Fibroblast of mammary gland (primary cell): ENCODE measurements at places on chromosomes 3 and 15.

GRCh38 chr3:15630646-15631350 is 29.3 kb downstream of the BTD start:
- peak; percentile 77 for DNase-seq

- DNase-seq, result peak; percentile 58
These were observed 504.1 kb downstream of the NTRK3 start for GRCh38 chr15:87752250-87752951.

DNA sequence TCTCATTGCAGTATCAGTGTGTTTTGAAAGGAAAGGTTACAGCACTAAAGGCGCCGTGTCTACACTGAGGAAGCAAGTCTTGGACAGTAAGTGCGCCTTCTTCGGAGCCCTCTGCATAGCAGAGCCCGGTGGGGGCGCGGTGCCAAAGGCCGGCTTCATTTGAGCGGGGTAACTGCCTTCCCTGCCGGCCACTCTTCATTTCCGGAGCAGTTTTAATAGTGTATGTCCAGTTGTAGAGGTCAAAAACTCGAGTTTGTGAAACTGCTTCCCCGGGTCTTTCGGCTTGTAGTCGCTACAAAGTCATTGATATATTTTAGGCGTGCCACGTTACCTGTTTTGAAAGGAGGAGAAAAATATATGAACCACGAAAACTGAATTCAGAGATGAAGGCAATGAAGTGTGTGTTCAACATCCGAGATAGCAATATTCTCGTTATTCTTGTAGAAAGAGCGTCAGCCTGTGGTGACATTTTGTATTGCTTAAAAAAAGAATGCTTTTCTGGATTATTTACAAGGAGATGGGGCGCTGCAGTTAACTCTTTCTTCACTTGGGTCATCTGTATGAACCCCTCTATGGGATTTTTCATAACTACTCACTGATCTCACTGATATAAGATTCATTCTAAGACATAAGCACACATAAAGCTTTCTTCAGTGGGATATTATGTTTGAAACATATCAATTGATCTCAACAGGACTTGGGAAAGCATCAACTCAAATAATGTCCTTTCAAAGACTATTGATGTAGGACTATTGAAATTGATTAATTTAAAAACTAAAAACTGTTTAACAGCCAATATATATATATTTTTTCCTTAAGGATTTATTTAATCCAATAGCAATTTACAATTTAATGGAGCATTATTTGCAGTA is 3.0 kb downstream of the ALCAM start:
- DNase-seq, result peak; percentile 80

- DNase-seq, result no peak
These were observed 59.0 kb downstream of the MTHFS start for GRCh38 chr15:79837846-79838245.

GRCh38 chr15:98547741-98548138 is 100.6 kb upstream of the IGF1R start:
- DNase-seq, result peak; percentile 33

DNA sequence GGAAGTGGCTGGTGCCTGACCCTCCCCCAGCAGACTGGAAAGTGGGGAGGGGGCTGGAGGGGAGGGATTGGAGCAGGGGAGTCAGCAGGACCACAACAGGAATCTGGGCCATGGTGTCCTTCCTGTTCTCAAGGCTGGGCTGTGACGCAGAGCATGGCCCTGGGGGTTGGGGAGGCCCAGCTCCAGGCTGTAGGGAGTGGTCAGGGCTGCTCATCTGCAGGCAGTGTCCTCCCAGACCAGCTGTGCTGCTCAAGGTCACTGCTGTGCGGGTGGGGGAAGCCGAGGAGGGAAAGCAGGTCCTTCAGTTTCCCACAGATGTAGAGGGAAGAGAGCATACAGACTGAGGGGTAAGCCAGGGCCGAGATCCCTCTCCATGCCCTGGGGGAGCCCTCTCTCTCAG is 40.7 kb downstream of the CYP11A1 start:
- peak; percentile 35 for DNase-seq

DNA sequence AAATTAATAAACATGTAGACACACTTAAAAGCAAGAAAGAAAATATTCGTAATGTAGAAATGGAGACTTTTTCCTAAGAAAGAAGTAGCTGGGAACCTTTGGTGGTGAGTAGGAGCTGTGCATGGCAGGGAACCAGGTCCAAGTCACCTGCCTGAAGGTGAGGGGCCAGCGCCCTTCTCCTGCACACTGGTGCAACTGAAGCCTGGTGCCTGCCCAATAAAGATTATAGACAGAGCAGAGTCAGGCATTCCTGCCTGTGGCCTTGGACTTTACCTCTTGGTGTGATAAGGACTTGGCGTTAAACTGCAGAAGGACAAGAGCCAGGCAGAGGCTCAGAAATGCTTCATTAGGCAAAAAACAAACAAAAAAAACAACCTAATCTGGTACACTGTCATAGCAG is 14.2 kb downstream of the CFAP91 start:
- no peak for DNase-seq

DNA sequence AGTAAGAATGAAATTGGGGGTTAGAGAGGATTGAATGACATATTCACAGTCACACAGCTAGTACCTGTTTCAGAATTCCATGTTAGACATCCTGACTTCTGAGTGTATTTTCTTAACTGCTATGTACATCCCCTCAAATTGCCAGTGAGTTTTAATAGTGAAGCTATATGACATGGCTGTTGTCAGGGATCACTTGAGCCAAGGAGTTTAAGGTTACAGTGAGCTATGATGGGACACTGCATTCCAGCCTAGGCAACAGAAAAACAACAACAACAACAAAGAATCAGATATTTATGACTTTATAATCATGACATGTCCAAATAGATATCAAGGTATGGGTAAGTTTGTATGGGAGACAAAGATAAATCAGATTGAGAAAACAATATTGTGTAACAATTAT is 16.6 kb downstream of the PARP15 start:
- no peak for DNase-seq

- DNase-seq, result no peak
These were observed 44.4 kb upstream of the SSR3 start for GRCh38 chr3:156599089-156599874.

DNA sequence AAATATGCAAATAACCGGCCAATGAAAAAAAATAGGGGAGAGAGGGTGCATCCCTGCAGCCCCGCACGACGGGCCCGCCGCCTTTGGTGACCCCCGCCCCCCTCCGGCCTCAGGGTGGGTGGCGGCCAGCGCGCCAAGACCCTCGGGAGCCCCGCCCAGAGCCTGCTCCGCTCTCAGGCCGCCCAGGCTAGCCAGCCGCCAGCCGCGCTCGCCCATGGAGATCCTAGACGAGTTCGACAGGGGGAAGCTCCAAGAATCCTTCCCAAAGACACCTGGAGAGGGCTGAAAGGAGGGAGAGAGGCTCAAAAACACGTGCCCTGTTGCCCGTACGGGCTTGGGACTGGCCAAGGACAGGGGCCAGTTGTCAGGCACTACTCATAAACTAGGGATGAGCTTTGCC is 434.0 kb downstream of the NR2F2 start:
- DNase-seq, result no peak

DNA sequence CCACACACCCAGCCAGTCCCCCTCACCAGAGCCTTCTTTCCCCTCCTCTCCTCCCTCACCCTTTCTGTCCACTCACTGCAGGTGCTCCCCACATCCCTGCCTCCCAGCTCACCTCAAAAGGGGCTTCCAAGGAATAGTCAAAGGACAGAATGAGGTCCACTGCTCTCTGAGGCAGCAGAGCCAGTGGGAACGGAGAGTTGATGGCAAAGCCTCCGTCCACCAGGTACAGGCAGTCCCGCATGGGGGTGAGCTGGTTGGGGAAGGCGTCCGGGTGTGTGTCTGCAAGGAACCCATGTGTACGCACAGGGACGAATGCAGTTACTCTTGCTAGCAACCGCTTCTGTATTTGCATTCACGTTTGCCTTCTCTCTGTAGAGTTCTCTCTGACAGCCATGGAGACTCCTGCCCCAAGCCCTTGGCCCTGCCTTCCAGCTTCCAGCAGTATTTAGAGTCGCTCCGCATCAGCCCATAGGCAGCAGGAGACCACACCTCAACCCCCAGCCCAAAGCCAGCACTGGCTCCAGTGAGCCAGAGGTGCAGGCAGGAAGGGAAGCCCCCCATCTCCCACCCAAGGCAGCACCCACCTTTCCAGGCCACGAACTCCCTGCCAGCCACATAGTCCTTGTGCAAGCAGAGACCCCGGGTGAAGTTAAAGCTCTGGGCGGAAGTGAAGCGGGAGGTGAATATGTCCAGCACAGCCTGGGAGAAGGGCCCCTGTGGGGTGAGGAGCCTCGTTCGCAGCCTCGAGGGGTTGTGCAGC is 12.4 kb downstream of the PLA2G4F start:
- DNase-seq, result no peak

DNA sequence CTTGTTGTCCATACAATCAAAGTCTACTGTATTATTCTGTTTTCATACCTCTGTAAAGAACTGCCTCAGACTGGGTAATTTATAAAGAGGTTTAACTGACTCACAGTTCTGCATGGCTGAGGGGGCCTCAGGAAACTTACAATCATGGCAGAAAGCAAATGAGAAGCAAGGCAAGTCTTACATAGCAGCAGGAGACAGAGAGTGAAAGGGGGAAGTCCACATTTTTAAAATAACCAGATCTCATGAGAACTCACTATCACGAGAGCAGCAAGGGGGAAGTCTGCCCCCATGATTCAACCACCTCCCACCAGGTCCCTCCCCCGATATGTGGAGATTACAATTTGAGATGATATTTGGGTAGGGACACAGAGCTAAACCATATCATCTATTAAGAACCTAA is 724.6 kb upstream of the CBLB start:
- no peak for DNase-seq

DNA sequence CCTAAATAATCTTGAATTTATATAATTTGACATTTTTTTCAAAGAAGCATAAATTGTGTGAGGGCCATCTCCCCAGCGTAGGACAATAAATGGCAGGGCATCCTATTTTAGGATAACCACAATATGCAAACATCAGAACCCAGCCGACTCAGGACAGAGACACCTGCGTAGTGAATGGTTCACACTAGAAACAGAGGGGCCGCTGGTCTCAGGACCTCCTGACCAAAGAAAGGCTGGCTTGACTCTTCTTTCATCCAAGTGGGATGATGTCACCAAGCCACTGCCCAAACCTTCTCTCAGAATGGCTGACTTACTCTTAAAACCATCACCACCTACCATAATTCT is 162.1 kb downstream of the FOXP1 start:
- DNase-seq, result no peak

- DNase-seq, result no peak
These were observed 35.2 kb downstream of the PTPN23 start for GRCh38 chr3:47416041-47416440.

- DNase-seq, result peak; percentile 30
These were observed 85.1 kb downstream of the AP4E1 start for GRCh38 chr15:50993598-50993997.

DNA sequence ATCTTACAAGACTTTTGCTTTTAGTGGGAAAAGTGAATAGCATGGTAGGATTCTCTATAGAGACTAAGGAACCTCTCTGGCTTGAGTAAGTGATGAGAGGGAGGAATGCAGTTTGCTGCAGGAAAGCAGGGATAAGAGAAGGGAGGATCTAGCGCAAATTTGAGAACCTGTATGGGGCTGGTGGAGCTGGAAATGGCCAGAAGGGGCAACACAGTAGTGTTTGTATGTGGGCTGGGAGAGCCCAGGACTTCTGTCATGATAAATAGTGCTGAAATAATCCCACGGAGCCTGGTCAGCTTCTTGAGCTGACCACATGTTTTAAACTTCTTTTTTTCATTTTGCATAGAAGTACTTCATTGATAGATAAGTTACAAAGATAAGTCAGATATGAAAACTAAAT is 11.2 kb upstream of the SHC4 start:
- DNase-seq, result no peak

- no peak for DNase-seq
These were observed 306.2 kb downstream of the FOXP1 start for GRCh38 chr3:71277341-71277740.

DNA sequence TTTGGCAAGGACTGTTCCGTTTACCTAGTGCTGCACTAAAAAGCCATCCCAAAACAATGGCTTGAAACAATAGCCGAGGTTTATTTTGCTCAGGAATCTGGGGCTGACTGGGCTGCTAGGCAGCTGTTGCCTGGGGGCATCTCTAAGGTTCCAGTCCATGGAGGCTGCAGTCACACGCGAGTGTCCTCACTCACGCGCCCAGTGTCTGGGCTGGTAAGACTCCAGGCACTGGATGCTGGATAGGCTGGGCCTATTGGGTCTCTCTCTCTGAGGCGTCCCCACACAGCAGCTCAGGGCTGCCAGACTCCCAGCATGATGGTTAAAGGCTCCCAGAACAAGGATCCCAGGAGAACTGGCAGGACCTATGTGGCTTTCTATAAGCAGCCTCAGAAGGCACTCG is 34.2 kb downstream of the ALS2CL start:
- DNase-seq, result no peak

DNA sequence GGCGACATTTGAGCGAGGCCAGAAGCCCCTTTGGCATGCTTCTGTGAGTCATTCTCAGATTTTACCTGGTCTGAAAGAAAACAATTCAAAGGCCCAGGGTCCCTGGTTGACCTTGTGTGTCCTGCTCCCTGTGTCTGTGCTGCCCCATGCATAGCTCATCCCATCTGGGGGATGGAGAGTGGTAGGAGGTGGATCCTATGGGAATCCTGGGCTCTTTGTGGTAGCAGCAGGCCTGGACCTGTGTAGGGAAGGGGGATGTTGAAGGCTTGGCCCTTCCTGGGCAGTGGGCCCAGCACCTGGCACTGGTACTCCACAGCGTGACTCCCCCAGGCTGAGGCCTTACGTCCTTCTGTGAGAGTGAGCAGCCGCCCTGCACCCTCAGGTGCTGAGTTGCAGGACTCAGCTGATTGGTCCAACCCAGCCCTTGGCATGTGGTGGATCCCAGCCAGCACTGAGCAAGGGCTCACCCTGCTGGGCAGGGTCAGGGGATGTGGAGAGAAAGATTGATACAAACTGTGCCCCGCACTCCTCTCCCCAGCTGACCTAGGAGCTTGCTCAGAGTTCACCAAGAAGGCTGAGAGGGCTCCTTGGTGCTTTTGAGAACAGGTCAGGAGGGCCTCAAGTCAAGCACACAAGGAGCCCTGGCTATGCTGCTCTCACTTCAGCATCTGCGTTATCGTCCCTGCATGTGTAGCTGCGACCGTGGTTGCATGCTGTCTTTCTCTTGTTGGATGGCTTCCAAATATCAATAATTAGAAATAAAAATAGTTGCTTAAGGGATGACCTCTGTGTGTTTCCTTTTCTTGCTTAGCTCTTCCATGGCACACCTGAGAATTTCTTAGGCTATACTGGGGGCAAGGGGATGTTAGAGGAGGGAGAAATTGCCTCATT is 21.4 kb upstream of the JMJD7 start:
- no peak for DNase-seq
